ENCODE measurements at places on chromosomes 16 and 17.
A peak's percentile ranks its signal among the peaks of the same experiment; 100 is the strongest.

DNA sequence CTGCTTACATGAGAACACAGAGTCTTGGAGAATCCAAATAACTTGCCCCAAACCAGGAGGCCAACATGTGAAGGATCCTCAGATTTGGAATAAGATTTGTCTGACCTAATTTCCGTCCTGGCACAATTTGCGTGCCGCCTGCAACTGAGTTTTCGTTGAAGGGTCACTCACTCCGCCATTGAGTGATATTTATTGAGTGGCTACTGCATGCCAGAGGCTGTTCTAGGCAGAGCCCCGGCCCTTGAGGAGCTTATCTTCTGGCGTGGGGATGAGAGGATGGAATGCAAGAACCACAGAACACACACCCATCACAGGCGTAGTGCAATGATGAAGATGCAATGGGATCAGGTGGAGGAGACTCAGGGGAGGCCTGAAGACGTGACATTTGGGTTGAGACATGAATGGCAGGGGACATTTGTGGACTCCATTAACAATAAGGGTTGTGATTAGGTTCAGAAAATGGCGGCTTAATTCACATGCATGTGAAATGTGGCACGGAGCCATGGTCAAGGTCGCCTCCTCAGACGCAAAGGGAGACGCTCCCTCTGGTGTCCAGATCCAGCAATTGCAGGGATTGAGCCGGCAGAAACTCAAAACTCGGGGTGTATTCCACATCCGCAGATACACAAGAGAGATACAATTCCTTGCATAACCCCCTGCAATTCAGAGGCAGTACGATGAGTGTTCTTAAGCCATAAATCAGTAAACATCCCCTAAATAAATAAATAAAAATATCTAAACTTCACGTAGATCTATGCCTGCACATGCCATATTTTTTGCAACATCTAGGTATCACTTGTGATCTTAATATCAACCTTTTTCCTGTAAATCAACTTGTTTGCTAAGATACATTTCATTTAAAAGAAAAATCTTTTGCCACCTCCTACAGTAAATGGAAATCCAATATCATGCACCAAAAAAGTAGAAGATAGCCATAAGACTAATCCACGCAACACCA lies 57.9 kb upstream of the CACNG4 start:
- peak; percentile 74 for DNase-seq

DNA sequence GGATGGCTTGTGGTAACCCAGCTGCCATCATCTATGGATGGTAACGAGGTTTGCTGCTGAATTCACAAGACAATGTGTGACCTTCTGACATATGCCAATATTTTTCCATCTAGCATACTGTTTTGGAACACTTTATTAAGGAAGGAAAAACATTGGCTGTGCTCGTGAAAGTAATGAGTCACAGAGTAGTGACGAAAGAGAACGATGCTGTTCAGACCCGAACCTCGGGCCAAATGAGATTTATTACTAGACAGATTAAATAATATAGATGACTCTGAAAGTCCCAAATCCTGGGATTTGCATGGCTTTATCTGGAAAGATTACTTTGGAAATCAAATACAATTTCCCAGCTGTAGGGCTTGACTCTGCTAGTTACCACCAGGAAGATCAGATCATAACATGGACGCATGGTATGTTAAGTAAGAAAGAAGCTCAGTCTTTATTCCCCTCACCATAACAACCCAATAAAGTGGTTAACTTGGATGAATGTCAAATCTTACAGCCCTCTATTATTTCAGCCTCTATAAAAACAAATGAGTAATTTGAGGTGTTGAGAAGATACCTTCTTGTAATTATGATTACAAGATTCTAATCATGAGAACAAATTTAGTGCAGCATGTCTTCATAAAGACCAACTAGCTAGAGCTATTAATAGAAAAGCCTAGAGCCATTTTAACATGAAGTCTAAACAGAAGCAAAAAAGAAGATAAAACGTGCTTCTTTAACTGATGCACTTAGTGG lies 32.6 kb downstream of the ERN1 start:
- DNase-seq: peak; percentile 53

DNA sequence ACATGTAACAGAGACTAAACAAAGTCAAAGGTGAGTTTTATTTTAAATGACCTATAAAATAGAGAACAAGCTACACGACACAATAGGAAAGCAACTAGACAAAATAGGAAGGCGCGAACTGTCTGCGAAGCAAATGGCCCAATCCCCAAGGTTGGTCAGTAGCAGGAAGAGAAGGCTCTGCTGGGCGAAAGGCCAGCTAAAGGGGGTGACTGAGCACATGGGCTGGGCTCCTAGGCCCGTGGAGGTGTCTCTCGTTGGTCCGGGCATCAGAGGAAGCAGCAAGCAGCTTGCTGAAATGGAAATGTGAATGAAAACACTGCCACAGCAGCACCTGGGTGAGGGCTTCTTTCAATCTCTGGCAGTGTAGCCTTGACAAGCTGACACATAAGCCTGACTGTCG lies 129.4 kb downstream of the ZNF778 start:
- no peak for DNase-seq

- DNase-seq: no peak
Measured at GRCh38 chr16:47925811-47926460, 229.9 kb downstream of the ABCC12 start.

DNA sequence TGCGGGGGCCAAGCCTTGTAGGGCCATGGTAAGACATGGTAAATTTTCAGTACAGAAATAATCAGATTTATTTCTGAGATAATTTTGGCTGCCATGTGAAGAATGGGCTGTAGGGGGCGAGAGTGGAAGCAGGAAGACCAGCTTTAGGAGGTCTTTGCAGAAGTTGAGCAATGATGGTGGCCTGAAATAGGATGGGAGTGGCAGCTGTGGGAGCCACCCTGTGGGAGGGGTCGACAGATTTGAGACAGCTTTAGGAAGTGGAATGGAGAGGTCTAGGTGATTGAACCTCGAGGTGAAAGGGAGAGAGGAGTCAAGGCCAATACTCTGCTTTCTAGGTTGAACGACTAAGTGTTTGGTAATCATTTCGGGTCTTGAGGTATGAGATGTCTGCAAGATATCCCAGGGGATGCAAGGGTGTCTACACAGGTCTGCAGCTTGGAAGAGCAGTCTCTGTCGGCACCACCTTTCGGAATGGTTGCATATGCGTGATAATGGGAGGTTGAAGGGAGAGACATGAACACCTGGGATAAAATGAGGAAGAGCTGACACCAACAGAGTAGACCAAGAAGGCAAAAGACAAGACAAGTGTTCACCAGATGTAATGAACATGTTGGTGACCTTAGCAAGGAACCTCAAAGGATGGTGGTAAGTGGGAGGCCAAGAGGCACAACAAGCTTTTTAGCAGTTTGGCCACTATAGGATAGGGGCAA lies 4.2 kb upstream of the ATXN7L3 start:
- DNase-seq: peak; percentile 58

DNA sequence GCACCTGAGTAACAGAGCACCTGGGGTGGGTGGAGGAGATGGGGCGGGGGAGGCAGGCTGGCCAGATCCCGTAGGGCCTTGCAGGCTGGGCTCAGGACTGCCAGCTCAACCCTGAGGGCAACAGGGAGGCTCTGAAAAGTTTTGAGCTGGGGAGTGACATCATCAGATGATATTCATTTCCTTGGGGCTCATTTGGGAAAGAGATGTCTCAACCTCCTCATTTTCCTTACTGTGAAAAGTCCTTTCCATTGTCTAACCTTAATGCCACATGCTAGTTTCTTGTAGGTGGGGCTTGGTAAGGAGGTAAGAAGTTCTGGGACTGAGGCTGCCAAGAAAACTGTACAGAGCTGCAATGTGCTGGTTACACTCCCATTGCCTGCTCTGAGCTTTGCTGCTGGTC lies 3.7 kb downstream of the TNS4 start:
- no peak for DNase-seq

DNA sequence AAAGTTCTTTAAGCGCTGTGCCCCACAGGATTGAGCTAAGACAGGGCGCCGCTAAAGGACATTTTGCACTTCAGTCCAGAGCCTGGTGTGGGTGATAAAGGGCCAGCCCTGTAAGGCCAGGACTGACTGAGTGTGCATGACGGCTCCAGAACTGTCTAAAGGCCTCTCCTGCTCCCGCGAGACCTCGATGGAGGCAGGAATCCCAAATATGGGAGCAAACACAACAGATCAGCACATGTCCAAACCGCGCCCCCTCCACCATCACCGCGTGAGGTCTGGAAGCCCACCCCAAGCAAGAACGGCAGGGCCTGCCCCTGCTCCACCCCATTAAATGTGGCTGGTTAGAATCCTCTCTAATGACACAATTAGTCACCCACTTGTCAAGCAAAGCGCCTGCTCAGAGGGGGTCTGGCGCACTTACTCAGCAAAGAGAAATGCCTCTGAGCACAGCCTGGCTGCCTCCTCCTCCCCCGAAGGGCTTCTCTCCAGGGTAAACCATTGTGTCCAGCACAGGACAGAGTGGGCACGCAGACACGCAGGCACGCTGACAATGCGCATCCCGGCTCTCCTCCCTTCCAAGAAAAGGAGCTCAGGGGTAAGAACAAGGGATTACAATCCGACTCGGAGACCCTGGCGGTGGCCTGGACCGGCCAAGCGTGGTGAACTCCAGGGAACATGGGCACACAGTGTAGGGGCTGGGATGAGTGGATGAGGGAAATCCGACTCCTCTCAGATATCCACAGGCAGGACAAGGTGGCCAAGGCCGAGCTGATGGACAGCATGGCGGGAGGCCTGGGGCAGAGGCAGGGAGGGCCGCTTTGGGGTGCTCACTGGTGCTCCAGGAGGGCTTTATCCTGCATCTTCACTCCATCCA lies 1.5 kb downstream of the MXRA7 start:
- DNase-seq: peak; percentile 99

DNA sequence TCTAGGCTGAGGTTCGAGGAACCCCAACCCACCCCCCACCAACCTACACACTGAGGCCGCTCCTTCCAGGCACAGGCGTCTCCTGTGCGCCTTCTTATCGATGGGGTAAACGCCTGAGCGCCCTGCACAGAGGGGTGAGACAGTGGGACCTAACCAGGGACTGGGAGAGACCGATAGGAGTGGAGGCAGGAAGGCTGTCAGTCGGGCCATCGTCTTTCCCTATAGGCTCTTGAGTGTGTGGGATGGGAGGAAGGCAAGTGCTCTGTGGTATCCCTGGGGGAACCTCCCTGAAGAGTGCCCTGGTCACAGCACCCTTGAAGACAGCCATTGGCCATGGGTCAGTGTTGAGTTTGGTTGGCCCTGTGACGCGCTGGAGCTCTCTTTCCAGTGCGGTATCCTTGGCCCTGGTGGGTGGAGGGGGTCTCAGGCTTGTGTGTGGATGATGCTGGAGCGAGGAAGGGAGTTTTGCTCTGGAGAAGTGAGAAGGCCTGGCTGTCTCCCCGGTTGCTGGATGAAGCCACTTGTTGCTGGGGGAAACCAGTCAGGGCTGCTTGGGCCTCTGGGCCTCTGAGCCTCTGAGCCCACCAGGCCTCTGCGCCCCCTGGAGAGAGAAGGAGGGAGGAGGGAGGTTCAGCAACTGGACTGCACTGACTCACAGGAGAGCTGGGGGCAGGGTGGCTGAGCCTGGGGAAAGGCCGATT lies 1.7 kb downstream of the GPRC5C start:
- DNase-seq: no peak

- peak; percentile 75 for DNase-seq
Measured at GRCh38 chr17:38867179-38867967, 2.5 kb upstream of the LASP1 start.

- no peak for DNase-seq
Measured at GRCh38 chr17:7133424-7133823, 18.8 kb upstream of the ASGR2 start.

- DNase-seq: no peak
Measured at GRCh38 chr17:78812855-78813254, 27.8 kb downstream of the USP36 start.
